ENCODE measurements at places on chromosomes 4 and X.

DNA sequence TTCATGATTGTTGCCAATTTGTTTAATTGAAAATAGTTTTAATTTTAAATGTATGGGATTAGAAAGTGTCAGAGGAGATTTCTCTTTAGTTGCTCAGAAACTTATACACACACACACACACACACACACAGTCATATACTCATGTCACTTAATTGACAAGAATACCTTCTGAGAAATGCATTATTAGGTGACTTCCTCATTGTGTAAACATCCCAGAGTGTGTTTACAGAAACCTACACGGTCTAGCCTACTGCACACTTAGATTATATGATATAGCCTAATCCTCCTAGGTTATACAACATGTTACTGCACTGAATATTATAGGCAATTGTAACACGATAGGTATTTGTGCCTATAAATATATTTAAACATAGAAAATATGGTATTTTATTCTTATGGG lies 1327.4 kb downstream of the FSTL5 start:
- DNase-seq: no peak

DNA sequence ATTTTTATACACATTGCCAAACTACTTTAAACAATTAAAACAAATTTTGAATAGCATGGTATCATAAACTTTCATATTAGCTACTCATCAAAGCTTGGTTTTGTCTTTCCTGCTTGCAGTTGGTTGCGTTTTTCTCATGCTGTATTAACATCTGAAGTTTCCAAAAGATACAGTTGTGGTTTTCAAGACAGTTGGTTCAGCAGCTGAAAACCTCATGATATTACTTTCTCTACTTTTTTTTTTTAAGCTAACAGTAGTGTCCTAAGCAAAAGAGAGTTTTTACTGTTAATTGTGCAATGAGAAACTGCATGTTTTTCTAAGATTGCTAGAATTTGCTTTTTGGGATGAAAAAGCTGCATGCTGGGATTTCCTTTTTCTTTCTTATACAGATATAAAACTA lies 15.2 kb downstream of the RUFY3 start:
- DNase-seq: no peak

DNA sequence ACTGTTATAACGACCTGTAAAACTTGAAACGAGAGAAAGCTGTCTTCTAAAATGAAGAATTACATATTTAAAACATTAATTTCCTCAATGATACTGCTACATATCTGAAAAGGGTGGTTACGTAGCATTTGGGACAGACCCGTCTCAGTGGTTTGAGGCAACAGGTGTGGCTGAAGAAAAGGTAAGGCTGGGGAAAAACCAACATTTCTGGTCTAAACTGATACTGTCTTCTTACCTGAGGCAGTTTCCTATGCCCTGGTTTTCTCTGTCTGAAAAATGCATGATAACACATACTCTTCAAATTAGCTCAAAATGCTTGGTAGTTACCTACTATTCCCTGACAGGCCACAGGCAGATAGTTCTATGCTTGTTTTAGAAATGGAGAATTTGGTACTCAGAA lies 30.4 kb downstream of the PLS3 start:
- DNase-seq: no peak

DNA sequence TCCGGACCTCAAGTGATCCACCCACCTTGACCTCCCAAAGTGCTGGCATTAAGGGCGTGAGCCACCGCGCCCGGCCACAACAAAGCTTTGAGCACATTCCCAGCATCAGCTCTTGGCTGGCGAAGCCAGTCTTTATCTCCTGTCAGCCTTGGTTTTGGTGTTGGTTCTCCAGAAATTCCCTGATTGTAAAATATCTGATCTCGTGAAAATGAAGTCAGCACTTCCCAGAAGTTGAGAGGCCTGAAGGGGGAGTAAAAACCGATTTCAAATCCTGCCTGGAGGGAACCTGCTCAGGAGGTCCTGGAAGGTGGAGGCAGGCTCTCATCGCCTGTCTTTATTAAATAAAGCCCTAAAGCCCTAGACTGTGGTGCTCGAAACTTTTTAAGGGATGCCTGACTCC lies 33.6 kb downstream of the PTTG2 start:
- no peak for DNase-seq

DNA sequence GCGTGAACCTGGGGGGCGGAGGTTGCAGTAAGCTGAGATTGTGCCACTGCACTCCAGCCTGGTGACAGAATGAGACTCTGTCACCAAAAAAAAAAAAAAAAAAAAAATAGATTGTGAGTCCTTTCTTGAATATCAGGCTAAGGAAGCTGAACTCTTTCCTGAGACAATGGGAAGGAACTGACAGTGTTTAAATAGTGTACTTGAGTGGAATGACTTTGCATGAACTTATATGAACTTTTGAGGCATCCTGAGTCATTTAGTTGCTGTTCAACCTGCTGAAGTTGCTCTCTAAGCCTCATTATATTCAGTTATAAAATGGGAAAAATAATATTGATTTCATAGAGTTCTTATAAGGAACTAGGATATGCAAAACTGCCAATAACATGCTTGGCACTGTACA lies 79.3 kb upstream of the LIMCH1 start:
- DNase-seq: no peak

- DNase-seq: no peak
Measured at GRCh38 chr4:94208266-94208665, 601 bp downstream of the SMARCAD1 start.

GRCh38 chrX:53065104-53065503 lies 16.5 kb downstream of the GPR173 start:
- no peak for DNase-seq

DNA sequence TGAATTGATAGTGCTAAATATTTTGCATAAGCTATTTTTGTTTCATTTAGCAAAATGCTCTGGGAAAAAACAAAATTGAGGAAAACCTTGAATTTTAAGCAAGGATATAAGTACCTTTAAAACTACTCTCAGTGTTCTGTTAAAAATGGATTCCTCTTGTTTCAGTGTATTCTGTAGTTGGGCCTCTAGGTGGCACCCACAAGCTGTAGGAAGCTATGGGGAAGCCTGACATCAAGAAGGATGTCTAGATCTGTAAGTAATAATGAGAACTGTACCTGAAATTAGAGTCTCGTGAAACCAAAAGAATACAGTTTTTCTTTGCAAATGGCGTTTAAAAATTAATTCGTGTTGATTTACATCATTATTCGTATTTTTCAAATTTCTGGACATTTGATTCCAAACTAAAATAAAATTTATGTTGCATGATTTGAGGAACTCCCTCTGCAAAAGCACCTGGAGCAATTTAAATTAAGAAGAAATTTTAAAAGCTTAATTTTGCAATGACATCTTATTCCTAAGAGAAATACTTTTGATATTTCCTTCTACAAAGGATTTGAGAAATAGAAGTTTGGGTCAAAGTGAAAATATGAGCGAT lies 51.2 kb downstream of the TMPRSS11E start:
- no peak for DNase-seq

- no peak for DNase-seq
Measured at GRCh38 chr4:176436293-176436973, 116.7 kb downstream of the SPCS3 start.

DNA sequence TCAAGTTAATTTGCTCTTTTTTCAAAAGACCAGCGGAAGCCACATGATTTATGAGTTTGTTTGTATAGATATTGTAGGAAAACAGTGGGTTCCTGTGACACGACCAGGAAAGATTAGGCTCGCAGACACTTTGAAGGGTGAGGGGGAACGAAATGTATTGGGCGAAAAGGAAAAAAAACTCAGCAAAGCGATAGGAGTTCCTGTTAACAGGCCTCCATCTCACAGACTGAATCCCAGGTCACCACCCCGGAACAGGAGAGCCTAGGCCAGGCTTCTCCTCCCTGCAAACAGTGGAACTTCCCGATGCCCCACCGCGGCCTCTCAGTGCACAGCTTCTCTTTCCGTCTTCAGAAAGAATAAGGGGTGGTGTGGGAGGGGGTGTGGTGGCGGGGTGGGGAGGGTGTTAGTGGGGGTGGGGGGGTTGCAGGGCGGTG lies 181.8 kb upstream of the GPRIN3 start:
- no peak for DNase-seq

DNA sequence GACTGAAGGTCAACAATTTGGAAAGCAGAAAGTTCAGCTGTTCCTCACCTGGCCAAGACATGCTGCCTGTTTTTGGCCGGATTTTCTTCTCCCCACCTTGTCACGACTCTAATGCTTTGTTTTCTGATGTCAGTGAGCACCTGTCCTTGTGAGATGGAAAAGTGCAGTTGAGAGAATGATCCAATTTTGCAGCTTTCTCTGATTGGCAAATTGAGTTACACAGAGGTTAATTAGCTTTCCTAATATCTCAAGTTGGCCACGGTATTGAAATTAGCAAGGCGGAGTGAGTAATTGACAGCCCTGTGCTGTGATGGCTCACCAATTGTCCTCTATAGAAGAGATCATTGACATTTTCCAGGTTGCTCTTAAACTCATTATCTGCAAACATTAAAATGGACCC lies 126.8 kb upstream of the VCX3A start:
- DNase-seq: no peak

GRCh38 chr4:152106113-152106763 lies 345.4 kb upstream of the GATB start:
- no peak for DNase-seq

- DNase-seq: no peak
Measured at GRCh38 chr4:2839060-2839459, 4.6 kb upstream of the ADD1 start.

DNA sequence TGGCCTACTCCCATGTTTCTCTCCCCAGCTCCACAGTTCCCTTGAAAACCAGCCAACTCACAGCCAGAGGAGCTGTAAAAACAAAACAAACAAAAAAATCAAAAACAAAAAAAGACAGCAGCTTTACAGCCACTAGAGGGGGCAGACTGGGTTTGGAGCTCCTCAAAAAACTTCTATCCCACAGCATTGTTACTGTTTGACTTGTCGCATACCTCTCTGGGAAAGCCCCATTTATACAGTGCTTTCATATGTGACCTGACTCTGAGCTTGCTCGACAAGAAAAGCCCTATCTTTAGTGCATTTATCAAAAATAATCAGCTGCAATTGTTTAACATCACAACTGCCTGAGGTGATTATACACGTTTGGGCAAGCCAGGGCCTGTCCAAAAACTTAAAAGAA lies 21.6 kb downstream of the TSPAN6 start:
- DNase-seq: no peak

DNA sequence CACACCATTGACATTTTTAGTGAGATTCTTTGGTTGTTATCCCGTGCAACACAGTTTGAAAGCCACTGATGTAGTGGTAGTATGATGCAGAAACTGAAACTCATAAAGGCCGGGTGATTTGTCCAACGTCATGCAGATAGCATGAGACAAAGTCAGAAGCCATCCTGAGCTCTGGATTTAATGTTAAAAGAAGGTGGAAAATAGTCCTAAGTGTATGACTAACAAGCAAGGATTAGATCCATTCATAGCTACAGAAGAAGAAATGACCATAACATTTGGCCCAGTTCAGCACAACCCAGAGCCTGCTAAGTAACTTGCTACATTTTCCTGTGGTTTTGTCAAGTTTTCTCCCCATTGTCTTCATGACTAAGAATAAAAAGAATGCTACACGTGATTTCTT lies 142.4 kb downstream of the AMELX start:
- DNase-seq: no peak

DNA sequence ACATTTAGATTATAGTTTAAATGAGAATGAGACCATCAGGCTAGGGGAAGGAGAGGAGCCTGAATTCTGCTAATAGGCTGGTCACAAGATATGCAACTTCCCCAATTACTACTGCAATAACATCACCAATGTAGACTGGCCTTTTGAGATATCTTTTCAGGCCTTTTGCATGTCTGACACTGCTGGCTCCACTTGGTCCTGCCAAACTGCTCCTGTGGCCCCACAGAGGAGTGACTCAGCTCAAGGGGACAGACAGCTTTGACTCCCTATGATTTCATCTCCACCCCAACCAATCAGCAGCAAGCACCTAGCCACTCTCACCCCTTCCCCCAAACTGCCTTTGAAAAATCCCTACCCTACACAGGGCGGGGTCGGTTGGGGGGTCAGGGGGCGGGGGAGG lies 22.8 kb downstream of the GPRIN3 start:
- DNase-seq: no peak

GRCh38 chr4:146486565-146486964 lies 35.2 kb downstream of the SLC10A7 start:
- no peak for DNase-seq

- DNase-seq: no peak
Measured at GRCh38 chr4:86957215-86957614, 22.4 kb downstream of the AFF1 start.

- no peak for DNase-seq
Measured at GRCh38 chr4:143405075-143405730, 68.5 kb downstream of the GAB1 start.
